ENCODE measurements at places on chromosomes 5 and 9.
A peak's percentile ranks its signal among the peaks of the same experiment; 100 is the strongest.

DNA sequence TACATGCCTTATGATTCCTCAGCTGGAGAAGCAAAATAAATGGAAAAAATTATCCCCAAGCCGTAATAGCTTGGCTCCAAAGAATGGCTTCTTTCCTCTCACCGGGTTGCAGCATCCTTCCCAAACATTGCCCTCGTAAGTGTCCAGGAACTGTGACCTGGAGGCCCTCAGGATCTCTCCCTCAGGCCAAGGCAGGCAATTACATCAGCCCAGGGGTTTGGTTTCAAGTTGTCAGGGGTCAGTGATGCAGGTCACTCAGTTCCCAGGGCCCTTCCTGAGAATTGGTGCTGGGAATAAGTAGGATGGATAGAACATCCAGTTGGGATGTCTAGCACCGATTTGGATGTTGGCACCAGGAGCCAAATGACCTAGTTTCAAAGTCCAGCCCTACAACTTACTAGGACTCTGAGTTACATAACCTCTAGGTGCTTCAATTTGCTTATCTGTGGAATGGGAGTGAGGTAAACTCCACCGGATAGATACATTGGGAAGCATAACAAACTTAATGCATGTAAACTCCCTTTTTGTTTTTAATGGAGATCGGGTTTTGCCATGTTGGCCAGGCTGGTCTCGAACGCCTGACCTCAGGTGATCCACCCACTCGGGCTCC lies 133.5 kb upstream of the DAP start:
- DNase-seq = no peak

GRCh38 chr5:88656221-88656950 lies 226.6 kb downstream of the MEF2C start:
- no peak for DNase-seq

DNA sequence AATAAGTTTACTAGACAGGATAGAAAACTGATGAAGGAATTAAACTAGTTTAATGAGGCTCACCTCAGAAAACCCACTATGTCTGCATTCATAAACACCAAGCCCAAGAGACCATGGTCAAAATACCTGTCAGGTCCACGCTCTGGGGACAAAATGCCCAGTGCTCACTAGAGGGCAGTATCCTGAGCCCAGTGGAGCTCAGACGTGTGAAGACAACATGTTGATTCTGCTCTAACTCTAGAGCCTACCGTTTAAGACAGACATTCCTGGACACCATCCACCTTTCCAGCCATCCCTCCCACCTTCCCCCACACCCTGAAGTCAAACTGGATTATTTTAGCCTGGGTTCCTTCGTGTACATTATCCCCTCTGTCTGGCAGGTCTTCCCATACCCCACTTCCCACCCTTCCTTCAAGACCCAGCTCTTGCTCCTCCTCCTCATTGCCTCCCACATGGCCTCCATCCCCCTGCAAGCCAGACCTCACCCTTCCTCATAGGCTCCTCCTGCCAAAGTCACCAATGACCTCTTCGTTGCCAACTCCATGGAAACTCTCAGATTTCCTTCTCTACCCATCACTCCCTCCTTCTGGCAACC lies 142.3 kb upstream of the FSTL4 start:
- peak; percentile 12 for DNase-seq

DNA sequence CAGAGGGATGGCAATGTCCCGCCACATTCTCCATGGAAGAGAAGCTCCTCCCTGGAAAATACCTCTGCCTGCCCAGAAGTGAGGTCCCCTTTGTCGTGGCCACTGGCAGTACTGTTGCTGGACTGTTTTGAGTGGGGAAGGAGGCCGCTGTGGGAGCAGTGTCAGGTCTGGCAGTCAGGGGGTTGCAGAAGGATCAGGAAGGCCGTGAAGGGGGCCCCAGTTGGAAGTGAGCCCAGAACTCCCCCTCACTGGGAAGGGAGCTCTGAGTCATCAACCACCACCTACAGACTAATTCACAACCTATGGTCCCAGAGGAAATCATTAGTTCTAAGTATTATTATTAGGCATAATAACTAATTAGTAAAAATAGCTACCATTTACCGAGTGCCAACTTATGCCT lies 200.4 kb downstream of the TTLL11 start:
- DNase-seq = no peak

DNA sequence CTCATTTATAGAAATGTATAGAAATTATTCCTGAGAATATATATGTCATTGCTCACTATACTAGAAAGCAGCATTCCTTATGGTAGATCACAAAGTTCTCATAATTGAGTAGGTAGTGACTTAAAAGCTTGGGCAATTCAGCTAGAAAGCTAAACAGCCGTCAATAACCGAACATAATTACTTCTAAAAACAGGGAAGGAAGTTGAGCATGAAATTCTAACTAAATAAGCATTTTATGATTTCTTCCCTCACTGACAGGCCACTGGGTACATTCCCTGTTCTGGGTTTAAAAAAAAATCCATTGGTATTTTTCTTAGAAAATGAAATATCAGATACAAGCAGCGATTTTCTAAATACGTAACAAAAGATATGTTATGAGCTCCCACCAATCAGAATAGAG lies 91.1 kb upstream of the DAB2 start:
- no peak for DNase-seq

DNA sequence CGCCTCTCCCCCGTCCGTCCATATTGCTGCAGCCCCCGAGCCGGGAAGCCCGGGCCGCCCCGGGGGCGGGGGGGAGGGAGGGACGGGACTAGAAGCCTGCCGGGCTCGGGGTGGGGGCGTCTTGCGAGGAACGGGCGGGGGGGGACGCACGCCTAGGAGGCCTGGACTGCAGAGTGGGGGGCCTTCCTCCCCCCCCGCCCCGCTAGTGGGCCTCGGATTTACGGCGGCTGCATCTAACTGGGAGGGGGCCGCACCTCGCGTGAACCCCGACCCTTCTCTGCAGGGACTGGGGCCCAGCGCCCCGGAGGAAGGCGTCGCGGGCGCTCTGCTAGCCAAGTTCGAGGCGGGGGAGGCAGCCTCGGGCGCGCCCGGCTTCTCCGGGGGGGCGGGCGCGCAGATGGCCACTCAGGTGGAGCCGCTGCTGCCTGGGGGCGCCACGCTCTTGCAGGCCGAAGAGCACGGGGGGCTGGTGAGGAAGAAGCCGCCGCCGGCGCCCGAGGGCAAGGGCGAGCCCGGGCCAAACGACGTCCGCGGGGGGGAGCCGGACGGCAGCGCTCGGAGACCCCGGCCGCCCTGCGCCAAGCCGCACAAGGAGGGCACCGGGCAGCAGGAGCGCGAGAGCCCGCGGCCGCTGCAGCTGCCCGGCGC lies at the start of gene LARP1:
Gene LARP1, plus strand, starts transcription at position 17 of the 648 bp plus-strand sequence. Its CDS starts 381 bp downstream, at position 398.
- DNase-seq = peak; percentile 40

DNA sequence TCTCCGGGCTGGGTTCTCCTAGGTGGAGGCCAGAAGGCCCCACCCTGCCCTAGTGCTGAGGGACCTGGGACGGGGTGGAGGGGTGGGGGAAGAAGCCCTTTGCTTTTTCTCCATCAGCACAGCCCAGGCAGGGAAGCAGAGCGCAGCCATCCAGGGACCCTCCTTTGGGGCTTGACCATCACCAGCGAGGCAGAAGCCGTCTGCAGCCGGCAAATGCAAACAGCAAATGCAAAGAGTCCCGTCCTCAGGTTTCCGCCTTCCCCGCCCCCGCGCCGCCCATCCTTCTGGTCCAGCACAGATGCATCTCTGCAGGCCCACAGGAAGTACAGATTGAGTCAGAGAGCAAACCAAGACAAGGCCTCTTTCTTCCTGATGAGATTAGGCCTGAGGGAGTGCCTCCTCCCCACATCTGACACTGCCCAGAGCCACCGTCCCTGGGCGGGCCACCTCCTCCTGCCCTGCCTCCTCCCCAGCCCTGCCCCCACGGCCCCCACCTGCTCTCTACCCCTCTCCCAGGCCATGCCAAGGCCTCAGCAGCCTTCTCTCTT lies 23.4 kb downstream of the CORO2A start:
- no peak for DNase-seq

GRCh38 chr9:13716601-13717321 lies 437.3 kb upstream of the MPDZ start:
- no peak for DNase-seq

GRCh38 chr9:112348257-112349007 lies 15.0 kb upstream of the PTBP3 start:
- DNase-seq = peak; percentile 63

DNA sequence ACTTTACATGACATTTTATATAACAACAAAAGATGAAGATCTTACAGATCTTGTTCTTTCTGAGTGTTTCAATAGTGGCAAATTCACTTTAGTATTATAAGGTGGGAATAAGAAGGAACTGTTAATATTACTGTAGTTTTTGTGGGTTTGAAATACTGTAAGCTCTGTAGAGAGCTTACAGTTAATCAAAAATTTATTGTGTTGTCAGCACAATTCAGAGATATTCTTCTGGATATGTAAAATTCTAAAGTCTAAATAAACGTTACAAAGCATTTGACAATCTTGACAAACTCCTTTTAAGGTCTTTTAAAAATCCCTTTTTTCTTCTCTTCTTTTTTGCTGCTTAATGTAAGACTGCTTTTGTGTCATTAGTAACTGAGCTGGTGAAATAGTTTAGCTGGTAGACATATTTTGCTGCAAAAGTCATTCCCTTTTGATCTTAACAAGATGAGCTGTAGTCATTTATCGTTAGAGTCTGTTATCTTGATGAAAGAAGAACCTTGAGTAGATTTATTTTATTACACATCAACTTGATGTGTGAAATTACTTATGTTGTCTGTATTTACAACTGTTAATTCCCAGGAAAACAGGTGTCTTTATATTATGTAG lies 186.0 kb downstream of the WDR70 start:
- DNase-seq = no peak

GRCh38 chr5:135426102-135427082 lies 20.8 kb downstream of the DCANP1 start:
- DNase-seq = peak; percentile 54

DNA sequence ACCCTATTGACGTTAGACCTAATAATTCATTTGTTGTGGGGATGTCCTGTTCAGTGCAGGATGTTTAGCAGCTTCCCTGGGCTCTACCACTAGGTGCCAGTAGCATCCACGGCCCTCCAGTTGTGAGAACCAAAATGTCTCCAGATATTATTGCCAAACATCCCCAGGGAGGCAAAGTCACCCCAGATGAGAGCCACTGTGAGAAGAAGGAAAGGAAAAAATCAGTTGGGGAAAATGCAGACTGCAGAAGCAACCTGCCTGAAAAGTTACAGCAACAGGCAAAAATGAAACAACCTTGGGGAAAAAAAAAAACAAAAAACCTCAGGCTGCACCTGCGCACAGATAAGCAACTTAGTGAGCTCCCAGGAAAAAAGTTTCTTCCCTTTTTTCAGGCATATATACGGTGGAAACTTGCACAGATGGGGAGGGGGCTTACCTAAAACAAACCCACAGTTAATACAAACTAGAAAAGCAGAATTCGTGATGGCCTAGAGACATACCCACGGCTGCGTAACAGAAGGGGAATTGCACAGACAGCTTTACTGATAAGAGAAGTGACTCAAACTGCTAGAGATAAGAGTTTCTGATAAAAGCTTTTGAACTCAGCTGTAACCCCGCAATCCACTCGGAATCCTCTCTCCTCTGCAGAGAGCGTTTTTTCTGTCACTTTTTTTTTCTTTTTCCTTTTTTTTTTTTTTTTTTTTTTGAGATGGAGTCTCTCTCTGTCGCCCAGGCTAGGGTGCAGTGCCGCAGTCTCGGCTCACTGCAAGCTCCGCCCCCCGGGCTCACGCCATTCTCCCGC lies 29.8 kb upstream of the FBP1 start:
- peak; percentile 69 for DNase-seq

DNA sequence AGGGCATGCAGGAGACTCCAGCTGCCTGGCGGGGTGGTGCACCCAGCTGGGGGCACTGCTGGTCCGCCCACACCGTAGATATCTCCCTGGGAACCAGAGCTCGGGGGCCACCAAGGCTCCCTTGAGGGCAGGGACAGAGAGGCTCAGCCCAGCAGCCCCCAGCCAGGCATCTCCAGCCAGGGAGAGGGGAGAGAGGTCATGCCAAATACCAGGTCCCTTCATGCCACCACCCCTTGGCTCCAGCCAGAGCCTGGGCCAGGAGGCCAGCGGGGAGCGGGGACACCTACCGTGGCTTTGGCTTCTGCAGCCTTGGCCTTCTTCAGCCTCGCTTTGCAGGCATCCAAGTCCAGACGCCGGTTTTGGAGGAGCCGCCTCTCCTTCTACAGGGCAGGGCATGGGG lies 14.0 kb downstream of the SH3GLB2 start:
- no peak for DNase-seq

DNA sequence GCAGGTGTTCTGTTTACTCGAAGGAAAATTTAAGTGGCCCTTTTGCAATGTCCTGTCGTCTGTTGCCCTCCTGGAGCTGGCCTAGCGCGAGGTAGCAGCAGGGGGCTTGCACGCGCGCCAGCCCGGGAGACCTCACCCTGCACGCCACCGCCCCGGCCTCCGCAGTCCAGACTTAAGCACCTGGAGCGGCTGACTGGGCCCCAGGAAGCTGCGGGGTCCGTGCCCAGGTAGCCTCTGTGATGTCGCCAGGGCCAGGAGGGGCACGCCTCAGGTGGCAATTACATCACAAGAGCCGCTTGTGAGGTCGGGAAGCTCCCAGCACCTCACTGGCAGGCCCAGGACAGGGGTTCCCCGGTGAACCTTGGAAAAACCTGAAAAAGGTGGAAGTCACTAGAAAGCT lies at the start of gene SAXO1:
Gene SAXO1, minus strand, starts transcription at position 195 of the 400 bp plus-strand sequence. CDS start 301 bp downstream, outside the sequence.
- DNase-seq = no peak

- peak; percentile 82 for DNase-seq
Observed at GRCh38 chr5:154220625-154221024, 30.1 kb downstream of the GALNT10 start.

DNA sequence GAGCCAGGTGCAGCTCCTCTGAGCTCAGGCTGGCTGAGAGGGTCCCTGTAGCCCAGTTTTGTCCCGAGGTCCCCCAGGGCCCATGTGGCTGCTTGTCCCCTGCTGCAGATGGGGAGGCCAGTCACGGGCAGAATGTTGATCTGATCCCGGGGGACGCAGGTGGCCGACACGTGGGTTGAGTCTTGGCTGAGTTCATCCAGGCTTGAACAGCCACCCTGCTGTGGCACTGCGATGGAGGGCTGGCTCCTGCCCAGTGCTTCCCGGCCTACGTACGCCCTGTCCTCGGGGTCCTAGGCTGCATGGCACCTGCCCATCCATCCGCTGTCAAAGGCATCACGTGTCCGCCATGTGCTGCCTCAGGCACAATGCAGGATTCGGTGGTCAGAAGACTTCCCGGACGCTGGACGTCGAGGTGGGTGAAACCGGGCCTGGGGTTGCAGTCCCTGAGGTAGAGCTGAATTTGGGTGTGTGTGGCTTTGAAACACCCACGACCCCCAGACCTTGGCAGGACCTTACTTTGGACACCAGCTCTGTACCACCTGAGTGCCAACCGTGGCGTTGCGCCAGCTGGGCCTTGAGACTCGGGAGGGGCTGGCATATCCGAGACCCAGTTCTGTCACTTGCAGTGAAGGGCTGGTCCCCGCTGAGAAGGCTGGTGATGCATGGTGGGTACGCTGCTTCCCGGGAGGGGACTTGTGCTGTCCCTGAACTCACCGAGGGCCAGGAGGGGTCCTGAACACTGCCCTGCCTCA lies 22.3 kb downstream of the RXRA start:
- no peak for DNase-seq

DNA sequence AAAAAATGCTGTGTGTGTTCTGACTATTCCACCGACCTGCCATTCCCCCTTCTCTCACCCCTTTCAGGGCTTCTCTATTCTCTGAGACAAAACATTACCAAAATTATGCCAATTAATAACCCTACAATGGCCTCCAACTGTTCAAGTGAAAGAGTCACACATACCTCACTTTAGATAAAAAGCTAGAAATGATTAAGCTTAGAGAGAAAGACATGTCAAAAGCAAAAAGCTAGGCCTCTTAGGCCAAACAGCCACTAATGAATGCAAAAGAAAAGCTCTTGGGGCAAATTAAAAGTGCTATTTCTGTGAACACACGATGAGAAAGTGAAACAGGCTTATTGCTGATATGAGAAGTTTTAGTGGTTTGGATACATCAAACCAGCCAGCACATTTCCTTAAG lies 279.6 kb upstream of the GRAMD2B start:
- DNase-seq = no peak

All from HCEC 1CT (cell line).